ENCODE measurements at places on chromosomes 13 and 19. TPM values are rescaled to one million over a fixed set of nuclear protein-coding genes. Genes with fewer than 3 reads are reported as not detected.

DNA sequence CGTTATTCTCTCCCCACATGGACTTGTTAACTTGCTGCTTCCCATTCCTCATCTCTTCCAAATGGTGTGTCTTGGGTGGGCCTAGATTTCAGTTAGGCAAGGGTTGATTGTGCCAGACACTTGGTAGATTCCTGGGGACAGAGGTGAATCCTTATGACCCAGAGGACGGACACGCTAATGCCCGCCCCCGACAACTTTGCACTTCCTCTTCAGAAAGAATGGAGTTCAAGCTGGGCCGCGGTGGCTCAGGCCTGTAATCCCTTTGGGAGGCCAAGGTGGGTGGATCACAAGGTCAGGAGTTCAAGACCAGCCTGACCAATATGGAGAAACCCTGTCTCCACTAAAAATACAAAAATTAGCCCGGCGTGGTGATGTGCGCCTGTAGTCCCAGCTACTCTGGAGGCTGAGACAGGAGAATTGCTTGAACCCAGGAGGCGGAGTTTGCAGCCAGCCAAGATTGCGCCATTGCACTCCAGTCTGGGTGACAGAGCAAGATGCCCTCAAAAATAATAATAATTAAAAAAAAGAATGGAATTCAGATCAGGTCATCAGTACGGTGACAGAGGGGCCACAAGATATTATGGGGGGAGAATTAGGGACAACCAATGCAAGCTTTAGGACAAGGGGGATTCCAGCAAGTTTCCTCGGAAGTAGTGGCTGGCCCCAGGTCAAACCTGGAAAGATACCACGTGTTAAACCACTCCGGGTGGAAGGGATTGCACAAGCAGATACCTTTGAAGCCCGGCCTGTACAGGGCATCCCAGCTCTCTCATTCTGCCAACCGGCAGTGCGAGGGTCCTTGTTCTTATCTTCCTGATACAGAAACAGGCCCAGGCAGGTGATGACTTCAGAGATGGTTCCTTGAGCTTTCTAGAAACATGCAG lies 2.7 kb downstream of the MYO9B start:
- H3K27me3 ChIP-seq, result no peaks in the 10 kb centered on the region
- no peak overlapping the region for H3K27ac ChIP-seq
- H3K36me3 ChIP-seq, result no peaks in the 10 kb centered on the region
- DNase-seq, result no peak

DNA sequence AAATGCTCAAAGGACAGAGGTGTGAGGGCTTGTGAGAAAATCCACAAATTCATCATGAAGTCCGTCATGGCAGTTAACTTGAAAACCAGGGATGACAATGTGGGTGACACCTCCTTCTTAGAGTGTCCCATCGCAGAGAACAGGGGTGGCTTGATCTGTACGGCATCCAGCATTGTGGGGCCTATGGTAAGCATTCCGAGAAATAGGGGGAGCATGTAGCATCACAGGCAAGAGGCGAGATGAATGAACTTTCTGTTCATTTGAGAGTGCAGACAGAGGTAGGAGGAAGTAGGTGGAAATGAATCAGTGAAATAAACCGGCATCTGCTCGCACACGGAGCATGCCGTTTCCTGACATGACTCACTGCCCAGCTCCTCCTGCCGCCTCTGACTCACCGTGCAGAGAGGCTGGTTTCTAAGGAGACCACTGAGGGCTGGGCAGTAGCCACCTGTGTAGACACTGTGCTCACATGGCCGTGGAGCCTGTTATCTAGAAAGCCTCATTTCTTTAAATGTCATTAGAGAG lies 339.0 kb downstream of the RFC3 start:
- no peaks in the 10 kb centered on the region for H3K36me3 ChIP-seq
- H3K4me1 ChIP-seq, result peaks cover 37% of the 10 kb centered on the region
- DNase-seq, result peak; percentile 92
- H3K4me3 ChIP-seq, result peak overlapping the region; percentile 26
- H3K27ac ChIP-seq, result peak overlapping the region; percentile 78

- no peaks in the 10 kb centered on the region for H3K4me1 ChIP-seq
- no peaks in the 10 kb centered on the region for H3K36me3 ChIP-seq
- DNase-seq, result no peak
Observed at GRCh38 chr13:100530671-100531213, 57.8 kb downstream of the GGACT start.

DNA sequence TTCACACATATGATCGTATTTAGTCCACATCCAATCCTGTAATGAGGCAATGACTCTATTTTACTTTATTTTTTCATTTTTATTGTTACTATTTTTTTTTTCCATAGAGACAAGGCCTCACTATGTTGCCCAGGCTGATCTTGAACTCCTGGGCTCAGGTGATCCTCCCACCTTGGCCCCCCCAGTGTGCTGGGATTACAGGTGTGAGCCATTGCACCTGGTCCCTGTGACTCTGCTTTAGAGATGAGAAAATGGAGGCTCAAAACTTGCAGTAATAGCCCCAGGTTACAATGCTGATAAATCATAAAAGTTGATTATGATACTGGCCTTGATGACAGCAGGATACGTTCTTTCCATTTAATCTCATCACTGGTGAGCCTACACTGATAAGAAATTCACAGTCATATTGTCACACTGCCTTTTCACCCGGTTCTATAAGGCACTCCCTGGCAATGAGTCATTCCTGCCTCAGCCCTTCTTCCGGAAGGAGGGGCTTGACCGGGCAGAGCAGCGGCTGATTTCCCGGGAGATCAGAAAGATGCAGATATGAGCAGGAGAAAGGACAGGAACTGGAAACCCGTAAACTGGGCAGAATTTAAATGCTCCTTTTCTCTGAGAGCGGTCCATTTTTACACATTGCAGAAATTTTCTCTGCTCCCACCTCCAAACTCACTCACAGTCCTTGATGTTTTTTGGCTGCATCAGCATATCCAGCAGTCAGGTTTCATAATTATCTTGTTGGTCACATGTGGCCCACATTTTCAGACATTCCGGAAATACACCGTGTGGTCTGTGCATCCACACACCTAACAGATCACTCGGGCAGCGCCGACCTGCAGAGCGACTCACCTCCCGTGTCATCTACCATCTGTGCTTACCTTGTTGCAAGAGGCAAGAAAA lies 616.4 kb downstream of the EFNB2 start:
- H3K27me3 ChIP-seq, result no peaks in the 10 kb centered on the region
- peaks cover 22% of the 10 kb centered on the region for H3K4me1 ChIP-seq
- no peaks in the 10 kb centered on the region for H3K36me3 ChIP-seq
- DNase-seq, result peak; percentile 88
- peak overlapping the region; percentile 75 for H3K27ac ChIP-seq

DNA sequence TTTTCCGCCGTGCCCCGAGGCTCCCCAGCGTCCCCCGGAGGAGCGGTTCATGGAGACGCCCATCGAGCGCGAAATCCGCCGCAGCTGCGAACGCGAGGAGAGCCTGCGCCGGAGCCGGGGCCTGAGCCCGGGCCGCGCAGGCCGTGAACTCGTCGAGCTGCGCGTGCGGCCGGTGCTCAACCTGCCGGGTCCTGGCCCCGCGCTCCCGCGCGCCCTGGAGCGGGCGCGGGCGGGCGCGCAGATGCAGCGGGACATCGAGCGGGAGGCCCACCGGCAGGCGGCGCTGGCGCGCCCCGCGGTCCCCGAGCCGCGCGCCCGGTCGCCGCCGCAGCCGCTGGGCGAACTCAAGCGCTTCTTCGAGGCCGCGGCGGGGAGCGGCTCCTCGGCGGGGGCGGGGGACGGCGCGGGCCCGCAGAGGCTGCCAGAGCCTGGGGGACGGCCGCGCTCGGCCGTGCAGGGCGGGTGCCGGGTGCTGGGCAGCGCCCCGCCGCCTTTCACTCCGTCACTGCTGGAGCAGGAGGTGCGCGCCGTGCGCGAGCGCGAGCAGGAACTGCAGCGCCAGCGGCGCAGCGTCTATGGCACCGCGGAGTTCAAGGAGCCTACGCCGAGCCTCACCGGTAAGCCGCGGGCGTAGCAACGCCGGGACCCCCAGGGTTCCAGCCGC lies 807 bp downstream of the MISP3 start:
- H3K4me1 ChIP-seq, result peaks cover 17% of the 10 kb centered on the region
- no peak for DNase-seq
- no peaks in the 10 kb centered on the region for H3K27me3 ChIP-seq

- no peaks in the 10 kb centered on the region for H3K36me3 ChIP-seq
- peaks cover 76% of the 10 kb centered on the region for H3K27me3 ChIP-seq
- H3K27ac ChIP-seq, result no peak overlapping the region
- no peak for DNase-seq
- no peaks in the 10 kb centered on the region for H3K4me1 ChIP-seq
Observed at GRCh38 chr13:110298505-110299282, 8.3 kb downstream of the COL4A1 start.

The DHDH gene
- 8.6 TPM for total RNA-seq

The CYP2A7 gene
- total RNA-seq, result not detected

The SAFB gene
- 143 TPM for total RNA-seq

All from HCT116 (cell line).